CD4-positive, alpha-beta T cell treated with Interleukin-2 at 100 ng/mL for 4 hours (primary cell): ENCODE measurements at places on chromosomes 2 and 18.

DNA sequence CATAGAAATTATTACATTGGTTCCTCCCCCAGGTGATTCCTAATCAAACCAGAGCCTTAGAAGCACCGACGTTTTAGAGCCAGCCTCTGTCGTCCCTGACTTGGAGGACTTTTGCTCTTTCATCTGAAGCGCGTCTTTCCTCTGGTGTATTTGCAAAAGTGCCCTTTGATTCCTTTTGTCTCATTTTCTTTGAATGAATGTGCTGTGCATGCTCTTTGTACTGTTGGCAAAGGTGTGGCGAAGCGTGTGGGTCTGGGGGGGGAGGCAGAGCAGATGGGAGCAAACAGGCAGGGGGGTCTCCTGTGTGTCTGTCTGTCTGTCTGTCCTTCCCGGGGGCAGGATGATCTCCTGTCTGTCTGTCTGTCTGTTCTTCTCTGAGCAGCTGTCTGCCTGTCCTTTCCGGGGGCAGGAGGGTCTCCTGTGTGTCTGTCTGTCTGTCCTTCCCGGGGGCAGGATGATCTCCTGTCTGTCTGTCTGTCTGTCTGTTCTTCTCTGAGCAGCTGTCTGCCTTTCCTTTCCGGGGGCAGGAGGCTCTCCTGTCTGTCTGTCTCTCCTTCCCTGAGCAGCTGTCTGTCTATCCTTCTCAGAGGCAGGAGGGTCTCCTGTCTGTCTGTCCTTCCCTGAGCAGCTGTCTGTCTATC, 205.5 kb upstream of the MYT1L start:
- no peak for DNase-seq

DNA sequence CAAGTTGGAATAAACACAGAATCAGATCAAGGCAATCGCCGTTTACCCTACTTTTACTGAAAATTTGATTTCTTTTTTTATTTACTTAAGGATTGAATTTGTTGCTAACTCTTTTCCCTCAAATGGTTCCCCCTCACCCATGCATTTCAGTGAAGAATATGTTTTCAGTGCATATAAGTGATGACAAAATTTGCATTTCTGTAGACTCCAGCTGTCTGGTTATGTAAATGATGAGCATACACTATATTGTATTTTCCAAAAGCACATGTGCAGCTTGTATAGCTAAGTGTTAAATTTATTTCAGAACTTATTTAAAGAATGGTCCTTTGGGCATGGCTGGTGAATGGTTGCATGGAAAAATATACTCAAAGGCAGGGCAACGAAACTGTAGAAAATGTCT, 437.7 kb downstream of the PTPRM start:
- no peak for DNase-seq

DNA sequence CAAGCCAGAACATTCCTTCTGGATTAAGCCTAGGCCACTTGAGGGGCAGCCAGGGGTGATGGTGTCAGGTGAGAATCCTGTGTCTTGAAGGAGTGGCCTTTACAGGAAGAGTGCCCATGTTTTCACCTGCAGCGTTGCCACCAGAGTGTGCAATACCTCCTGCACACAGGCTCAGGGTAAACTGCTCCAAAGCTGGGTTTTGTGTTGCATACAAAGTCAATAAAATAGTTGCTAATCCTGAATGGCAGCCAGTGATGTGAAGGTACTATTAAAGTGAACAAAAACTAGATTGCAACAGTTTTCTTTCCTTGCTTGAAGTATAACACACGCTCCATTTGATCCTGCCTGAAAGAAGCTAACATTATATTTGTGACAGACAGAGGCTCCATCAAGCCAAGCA, 64.4 kb upstream of the NRP2 start:
- no peak for DNase-seq

GRCh38 chr2:55839182-55839819, 84.3 kb downstream of the EFEMP1 start:
- no peak for DNase-seq

DNA sequence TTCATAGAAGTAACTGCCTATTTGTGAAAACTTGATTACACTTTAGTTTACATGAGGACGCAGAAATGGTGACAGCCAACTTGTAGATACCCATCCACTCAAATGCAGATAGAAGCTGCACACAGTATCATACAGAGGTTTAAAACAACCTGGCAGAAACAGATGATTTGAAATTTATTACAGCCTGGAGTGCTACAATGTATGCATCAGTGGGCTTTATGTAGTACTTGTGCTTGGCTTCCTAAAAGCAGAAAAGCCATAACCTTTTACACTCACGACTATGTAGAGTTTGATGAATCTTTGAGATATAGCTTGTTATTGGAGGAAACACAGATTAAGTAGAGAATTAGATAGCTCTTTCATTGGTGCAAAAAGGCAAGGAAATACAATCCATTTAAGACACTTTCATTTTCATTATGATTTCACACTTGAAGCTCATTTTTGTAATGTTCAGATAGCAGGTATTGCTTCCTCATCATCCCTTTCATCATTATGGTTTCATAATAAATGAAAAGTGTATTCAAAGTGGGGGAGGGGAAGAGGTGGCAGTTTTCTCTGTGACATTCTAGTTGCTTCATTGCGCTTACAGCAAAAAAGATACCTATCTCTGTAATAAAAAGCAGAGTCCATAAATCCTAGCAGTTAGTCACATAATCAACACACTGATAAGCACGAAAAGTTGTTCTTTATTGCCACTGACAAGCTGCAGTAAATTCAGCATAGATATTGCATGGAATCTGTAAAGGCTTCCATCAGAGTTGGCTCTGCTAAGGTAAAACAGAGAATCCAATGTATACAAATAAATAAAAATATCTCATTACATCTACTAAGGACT, 789.8 kb upstream of the FSHR start:
- DNase-seq = no peak

GRCh38 chr2:98348066-98348561, 1.9 kb downstream of the CNGA3 start:
- no peak for DNase-seq

GRCh38 chr2:142935563-142936089, 58.2 kb downstream of the KYNU start:
- no peak for DNase-seq

DNA sequence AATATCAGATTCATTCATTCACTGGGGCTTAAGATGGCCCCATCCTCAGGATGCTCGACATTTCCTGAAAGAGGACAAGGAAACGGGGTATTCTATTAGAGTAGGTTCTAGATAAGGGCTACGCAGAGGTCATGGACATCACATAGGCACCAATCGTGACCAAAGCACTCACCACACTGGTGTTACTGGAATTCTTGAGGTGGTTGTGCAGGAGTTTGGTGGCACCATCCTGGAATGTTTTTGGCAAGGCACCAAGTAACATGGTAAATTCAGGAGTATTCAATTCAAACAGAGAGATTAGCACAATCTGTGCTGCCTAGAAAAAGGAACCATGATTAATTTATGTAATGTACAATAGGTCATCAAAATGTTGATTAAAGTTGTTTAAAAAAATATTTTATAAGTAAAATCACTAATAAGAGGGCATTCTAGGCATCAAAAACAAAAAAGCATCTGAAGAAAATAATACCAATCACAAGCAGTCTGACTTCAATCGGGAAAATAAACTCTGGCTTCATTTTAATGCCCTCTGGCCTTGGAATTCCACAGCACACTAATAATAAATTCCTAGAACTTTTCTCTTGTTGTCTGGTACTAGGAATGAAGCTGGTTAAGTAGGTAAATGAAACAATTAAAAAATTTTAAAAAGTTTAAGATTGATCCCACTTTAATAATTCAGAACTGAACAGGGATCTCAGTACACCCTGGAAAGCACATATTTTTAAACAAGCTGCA, 102.8 kb upstream of the TFCP2L1 start:
- no peak for DNase-seq

DNA sequence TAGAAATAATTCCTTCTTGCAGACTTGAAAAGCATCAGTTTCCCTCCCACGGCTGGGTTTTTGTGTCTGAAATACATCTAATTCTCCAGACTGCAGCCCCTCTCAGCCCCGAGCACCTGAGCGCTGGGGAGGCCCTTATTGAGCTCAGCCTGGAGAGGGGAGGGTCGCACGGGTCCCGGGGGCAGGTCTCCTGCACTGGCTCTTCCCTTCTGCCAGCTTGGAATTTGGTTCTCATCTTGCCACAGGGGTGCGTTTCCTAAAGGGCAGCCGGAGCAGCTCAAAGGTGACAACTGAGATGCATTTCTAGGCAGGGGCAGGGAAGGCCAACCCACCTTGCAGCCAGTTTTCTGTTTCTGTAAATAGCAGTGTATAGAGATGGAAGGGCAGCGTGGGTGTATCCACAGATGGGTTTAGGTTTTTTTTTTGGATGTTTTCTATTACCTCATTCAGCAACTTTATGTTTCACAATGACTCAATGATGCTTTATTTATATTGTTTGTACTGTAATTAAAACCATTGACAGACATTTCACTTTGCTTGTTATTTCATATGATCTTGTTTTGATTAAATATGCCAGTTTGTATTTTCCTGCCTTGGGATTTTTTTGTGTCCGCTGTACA, 37.0 kb downstream of the GBX2 start:
- DNase-seq = no peak

GRCh38 chr2:1701020-1701419, 43.3 kb downstream of the PXDN start:
- no peak for DNase-seq

DNA sequence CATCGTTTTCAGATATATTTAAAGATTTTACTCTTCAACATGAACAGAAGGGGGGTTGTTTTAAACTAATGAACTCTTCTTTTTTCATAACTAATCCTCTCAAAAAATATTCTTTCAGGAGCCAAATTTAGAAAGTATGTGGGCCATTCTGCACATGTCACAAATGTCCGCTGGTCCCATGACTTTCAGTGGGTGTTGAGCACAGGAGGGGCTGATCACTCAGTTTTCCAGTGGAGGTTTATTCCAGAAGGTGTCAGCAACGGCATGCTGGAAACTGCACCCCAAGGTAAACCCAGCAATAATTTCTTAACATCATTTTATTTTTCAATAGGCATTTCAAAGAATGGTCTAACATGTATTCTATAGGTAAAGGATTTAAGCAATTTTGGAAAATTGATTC, 136.0 kb downstream of the EML6 start:
- no peak for DNase-seq

GRCh38 chr2:109264595-109265328, 135.8 kb downstream of the SH3RF3 start:
- no peak for DNase-seq

DNA sequence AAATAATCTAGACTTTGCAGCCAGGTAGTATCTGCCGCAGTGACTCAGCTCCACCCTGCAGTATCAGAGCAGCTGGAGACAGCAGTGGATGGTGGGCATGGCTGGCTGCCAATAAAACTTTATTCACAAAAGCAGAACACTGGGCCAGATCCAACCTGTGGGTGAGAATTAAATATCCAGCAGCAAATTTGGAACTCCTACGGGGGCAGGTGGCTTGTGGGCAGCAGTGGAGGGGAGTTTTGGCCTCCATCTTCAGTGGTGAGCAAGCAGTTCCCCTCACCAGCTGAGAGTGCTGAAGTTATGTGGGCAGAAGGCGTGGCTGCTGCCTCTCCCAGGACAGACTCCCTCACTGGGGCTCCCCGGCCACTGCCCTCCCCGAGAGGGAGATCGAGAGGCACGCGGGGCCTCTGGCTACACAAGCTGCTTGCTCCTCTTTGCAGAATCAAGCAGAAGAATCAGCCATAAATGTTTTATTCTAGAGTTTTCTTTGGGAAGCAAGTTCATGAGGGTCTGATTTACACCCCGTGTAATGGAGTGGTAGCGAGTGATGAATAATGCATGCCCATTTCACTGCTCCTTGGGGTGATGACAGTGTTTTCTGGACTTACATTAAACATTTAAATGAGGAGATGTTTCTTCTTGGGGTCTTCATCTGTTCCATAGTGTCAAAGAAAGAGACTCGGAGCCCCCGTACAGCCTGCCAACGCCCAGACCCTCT, 204.3 kb downstream of the SEPTIN10 start:
- no peak for DNase-seq

DNA sequence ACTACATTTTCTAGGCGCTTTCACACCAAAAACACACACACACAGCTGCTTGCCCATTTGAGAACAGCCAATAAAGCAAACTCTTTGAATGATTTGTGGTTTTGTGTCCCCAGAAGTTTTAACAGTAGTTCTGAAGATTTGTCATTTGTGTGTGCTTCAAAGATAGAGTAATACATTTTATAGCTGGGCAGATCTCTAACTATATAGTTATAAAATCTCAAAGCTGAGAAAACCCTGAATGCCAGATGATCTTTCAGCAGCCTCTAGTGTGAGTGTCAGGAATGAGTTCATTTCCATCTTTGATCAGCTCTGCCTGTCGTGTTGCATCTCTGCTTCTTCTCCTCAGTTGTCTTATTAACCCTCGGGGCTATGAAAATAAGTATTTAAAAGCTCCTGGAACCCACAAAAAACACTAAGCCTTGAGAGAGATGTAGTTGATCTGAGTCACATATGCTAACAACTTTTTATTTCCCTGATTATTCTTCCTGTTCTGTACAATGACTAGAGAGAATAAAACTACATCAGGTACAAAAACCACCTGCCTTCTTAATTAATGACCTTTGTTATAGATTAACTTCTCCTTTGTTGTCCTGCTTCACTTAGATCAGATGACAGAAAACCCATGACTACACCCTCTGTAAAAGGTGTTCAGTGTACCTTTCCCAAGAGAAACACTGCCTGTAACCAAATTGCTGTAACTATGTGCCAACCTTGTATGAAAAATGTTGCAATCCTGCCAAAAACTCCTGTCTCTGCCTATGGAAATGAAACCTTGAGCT, 30.0 kb upstream of the SLC3A1 start:
- DNase-seq = no peak

DNA sequence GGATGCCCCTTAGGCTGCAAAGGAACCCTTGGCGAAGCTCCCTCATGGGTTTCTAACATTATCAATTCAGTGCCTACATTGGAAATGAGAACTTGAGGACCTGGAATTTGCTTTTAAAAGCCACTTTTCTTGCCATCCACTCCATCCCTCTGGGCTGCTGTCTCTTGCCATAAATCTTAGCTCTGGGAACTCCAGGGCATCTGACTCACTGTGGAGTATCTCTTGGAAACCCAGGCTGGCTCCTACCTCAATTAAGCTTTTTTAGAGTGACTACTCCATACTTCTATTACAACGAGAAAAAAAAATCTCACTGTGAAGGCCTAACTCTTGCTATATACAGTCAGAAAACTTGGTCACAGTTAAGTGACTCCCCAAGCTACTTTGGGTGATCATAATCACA, 227.2 kb upstream of the SETBP1 start:
- DNase-seq = no peak

DNA sequence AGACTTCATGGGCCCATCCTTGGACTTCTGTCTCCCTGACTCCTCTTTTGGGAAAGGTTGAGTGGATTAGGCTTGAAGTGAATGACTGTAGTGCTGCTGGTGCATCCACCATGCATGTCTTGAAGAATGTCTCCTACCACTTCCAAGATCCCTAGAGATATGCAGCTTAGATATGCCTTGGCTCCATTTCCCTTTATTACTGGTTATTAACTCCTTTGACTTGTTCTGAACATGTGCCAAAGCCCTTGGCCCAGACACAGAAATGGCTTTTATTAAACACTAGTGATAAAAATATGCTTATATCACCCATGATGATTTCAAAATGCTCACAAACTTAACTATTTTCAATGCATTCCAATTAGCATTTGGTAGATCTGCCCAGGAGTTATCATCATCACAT, 90.0 kb upstream of the SLC14A2 start:
- DNase-seq = no peak

GRCh38 chr2:48467637-48468036, 62.3 kb upstream of the STON1 start:
- no peak for DNase-seq

GRCh38 chr2:96138179-96139145, at the start of gene ASTL:
ASTL (minus strand) TSS chr2:96138502; CDS start chr2:96138436, 66 bp downstream.
- DNase-seq = peak; percentile 67

GRCh38 chr18:28439870-28440269, 262.9 kb upstream of the CDH2 start:
- DNase-seq = no peak

- DNase-seq = no peak
Measured at GRCh38 chr2:187129306-187129705, 280.3 kb upstream of the ZSWIM2 start.
